CD4-positive, alpha-beta T cell treated with Interleukin-4 for 4 hours (primary cell): ENCODE measurements at places on chromosomes 1 and 21.

- no peak for DNase-seq
These were observed 18.1 kb downstream of the PDC start for GRCh38 chr1:186442651-186443375.

- DNase-seq = no peak
These were observed 101.1 kb downstream of the PAX7 start for GRCh38 chr1:18731591-18732235.

- DNase-seq = peak; percentile 33
These were observed 8.4 kb downstream of the MX2 start for GRCh38 chr21:41369920-41370839.

GRCh38 chr1:93680076-93680419 lies 1.6 kb downstream of the BCAR3 start:
- DNase-seq = no peak

DNA sequence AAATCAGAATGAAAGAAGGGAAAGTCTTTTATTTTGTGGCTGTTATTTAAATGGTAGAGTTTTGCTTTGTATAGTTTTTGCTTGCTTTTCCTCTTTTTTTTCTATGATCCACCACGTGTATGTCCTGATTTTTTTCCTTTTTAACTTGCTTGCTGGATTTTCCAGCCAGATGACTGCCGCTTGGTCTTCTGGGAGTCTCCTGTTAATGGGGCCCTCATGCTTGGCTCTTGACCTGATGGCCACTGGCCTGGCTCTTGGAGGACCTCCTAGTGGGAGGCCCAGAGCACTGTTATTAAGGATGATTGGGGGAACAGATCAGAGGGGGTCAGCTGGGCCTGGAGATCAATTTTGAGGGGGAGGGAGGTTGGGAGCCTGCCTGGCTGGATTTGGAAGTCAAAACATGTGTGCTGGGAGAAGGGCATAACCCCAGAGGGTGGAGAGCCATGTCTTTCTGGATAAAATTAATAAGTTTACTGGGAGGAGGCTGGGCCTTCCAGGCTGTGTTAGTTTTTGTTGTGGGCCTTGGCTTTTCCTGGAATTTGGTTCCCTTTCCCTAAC lies 1.2 kb downstream of the FGGY start:
- no peak for DNase-seq
